ENCODE measurements at places on chromosomes 3 and 15.

- no peak for DNase-seq
Measured at GRCh38 chr3:160474416-160474838, 24.8 kb upstream of the TRIM59 start.

DNA sequence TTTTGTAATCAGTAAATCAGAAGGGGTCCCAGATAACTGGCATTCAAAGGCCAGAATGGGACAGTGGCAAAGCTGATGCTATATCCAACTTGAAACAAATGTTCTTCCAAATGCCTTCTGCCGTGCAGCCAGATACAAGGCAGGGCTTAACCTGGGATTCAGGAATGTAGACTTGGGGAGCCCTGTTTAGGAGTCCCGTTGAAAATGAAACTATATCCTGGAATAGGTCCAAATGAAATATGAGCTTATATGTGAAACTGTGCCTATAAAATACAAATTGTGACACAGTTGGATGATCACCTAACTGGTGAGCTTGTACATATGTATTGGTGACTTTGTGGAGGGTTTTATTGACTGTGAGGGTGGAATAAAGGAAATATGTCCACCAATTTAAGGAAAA lies 28.7 kb downstream of the FRMD4B start:
- DNase-seq = no peak

DNA sequence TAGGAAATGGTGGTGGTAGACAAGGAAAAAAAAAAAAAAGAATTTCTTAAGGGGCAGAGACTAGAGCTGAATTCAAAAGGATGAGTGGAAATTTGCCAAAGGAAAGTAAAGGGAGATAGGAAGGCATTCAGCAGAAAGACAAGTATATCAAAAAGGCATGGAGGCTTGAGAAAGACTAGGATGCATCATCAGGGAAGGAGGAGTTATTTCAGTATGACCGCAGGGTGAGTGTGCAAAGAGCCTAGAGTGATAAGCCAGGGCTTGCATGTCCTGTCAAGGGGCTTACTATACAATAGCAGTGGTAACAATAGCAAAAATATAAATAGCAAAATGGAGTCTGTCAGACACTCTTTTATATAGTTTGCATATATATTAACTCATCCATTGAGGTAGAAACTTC lies 112.0 kb downstream of the FRMD4B start:
- DNase-seq = no peak

GRCh38 chr3:2958551-2958950 lies 151.6 kb downstream of the IL5RA start:
- DNase-seq = no peak

DNA sequence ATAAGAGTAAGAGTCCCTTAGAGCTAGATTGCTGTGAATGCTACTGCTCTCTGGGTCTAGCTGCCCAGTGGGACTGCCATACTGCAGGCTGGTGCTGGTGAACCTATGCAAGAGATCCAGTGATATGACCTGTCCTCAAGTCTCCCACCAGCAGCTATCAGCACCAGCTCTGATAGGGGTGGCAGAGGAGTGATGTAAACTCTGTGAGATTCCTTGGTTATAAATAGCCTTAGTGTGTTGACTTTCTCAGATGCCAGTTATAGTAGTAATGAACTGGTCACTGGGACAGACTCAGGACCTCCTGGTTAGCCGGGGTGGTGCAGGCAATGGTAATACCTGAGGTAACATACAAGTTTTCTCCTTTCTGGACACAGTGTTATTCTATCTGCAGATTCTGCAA lies 194.9 kb upstream of the MANF start:
- DNase-seq = no peak

DNA sequence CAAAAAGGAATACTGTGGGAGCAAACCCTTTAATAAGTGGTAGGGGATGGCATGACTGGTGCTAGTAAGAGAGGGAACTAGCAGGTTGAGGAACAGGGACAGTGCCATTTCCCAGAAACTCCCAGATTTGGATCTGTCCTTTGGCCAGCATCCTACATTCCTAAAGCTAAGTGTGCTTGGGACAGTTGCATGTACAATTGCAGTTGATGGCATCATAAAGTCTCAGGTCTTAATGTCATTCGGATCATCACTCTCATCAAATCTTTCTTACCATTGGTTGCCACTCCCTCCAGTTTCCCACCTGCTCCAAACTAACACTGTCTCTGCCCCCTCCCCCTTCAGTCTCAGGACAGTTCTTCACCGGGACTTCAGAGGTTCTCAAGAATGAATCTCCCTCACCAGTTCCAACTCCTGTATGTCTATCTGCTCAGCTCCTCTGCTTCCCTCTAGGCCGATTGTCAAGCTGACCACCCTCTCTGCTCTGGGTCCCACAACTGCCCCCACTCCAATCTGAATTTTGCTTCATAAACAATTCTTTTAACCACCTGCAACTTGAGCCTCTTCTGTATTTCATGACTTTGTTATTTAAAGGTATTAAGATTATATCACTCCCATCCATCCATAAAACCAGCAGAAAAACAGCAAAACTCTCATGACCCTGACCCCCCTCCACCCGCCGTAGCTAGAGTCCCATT lies 260.8 kb downstream of the CGGBP1 start:
- DNase-seq = no peak

DNA sequence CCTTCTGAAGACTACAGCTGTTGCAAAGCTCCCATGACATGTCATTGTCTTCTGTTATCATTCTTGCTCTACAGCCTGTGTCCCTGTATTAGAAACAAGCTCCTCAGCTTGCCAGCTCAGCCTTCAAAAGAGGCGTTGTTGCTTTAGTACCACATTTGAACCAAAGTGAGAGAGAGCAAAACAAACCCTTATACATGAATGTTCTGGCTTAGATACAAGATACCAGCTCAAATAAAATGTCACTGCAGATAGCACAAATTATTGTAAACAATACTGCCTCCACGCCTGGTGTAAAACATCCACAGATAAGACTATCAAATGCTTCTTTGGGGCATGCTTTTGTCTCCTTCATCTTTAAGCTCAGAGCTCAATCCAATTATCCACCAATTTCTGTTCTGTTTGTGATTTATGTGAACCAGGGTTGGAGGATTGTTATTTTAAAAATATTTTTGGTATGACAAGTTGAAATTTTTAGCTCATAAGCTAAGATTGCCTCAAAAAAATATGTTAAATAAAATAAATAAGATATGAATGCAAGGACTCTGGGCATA lies 403.6 kb upstream of the CDIN1 start:
- DNase-seq = no peak

GRCh38 chr3:37712918-37713817 lies 148.5 kb upstream of the CTDSPL start:
- no peak for DNase-seq

DNA sequence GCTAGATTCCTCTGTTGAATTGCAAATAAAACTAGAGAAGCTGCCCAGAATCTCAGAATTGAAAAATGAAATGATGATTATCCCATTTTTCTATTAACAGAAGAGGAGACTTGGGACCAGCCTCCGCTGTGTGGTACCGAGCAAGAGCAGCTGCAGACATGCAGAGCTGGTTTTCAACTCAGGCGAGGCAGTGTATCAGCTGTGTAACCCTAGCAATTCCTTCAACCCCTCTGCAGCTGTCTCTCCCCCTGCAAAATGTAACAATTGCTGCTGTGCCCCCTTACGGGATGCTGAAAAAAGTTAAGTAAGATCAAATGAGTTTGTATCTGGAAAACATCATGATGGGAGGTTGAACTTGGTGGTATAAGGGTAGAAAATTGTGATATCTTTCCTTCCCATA lies 98.5 kb upstream of the C3orf80 start:
- no peak for DNase-seq

GRCh38 chr3:9712415-9712814 lies 8.8 kb downstream of the CPNE9 start:
- DNase-seq = no peak

DNA sequence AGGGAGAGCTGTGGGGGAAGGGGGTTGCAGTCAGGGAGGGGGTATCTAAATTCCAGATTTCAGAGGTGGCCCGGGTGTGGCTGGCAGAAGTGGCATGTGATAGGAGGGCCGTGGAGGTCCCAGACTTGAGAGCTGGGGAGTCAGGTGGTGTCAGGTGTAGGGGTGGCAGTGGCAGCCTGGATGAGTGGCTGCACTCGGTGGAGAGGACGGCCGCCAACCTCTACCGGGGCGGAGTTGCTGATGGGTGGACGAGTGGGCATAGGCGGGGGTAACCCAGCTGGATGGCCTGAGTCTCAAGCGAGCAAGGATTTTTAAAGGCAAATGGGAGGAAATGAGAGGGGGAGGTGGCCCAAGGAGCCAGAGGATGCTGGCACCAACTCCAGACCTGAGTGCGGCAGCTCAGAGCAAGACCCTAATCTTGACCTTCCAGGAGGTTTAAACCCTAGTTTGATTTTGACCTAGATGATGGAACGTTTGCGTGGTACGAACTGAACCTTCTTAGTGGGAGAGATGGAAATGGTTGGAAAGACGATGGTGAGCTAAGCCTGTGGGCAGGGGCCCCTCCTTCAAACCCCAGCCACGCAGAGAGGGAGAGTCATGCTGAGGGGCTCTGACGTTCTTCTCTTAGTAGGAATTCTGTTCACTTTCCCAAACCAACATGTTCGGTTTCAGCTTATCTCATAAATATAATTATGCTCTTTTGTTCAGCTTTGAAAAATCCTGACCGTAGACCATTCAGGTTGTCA lies 8.0 kb downstream of the TRAK1 start:
- DNase-seq = no peak

- DNase-seq = no peak
Measured at GRCh38 chr15:74955017-74955416, 1.6 kb downstream of the RPP25 start.

DNA sequence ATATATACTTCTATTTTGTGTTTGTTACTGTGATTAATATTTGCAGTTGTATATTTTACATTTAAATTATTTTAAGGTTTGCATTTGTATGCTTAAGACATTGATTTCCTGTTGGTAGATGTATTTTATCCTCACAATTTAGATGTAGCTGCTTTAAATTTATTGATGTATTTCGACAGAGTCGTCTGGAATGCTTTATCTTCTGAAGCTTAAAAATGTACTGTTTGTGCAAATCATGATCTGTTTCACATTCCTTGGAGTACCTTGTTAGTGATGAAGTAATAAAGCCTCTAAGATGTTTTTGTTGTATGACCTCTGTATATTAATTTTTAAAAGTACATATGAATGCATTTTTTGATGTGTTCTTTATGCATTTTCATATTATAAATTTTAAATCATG lies 1.9 kb downstream of the CHD2 start:
- no peak for DNase-seq
